Occipital lobe (tissue), 3 donors: ENCODE measurements at places on chromosomes 1 and 21.

DNA sequence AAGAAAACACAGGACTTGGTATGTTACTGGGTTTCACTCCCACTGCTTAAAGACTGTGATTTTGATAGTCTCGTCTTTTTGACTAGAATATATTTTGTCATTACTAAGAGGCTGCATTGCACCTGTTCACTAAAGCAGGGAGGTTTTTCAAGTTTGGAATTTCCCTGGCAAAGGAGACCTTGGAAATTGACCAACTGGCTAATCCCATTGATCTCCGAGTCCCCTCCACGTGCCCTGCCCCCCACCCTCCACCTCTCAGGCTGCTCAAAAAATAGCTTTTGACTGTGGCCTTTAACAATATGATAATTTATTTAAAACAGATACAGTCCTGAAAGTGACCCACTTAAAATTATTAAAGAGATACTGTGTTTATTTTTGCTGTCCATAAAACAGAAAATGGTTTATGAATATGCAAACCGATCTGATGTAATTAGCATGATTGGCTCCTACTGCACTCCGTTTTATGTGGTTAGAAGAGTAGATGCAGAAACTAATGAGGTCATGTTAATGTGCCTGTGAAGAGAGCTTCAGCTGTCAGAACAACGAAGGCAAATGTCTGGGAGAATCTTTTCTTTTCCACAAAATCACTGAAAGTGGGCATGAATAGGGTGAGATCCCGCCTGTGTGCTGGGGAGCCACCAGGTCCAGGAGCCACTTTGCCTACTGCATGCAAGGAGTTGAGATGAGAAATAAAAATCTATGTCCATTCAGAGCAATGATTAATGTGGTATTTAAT is 361.5 kb downstream of the RRAGC start:
- DNase-seq: no peak

GRCh38 chr1:83845437-83846071 is 153.4 kb downstream of the TTLL7 start:
- no peak for DNase-seq

GRCh38 chr21:36030581-36031189 is 29.6 kb downstream of the SETD4 start:
- no peak for DNase-seq

- no peak for DNase-seq
These were observed 59.3 kb downstream of the COL18A1 start for GRCh38 chr21:45464309-45464708.

- DNase-seq: no peak
These were observed 18.7 kb downstream of the ADARB1 start for GRCh38 chr21:45093035-45093532.

DNA sequence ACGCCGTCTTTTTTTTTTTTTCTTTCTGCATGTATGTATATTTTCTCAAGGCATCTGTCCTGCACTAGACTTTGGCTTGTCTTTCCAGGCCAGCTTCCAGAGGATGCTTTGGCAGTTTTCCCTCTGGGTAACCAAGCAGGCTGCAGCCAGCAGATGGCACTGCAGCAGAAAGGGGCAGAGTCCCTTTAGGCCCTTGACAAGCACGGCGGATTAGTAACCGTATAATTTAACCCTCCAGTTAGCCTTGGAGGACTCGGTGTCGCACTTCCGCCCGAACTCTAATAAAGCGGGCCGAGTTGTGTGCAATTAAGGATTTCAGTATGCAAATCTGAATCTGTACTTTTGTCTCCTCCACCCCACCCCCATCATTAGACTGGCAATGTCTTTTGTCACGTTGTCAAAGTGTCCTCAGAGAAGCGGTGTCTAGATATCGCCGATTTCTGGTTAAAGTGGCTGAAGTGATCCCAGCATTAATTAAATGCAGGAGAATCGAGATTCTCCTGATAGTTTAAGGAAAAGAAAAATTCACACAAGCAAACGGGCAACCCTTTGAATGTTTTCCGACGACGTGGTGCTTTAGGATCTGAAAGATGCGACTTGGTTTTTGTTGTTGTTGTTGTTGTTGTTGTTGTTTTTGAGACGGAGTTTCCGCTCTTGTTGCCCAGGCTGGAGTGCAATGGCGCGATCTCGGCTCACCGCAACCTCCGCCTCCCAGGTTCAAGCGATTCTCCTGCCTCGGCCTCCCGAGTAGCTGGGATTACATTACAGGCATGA is 1.1 kb upstream of the TMEM167B start:
- peak; percentile 79 for DNase-seq

DNA sequence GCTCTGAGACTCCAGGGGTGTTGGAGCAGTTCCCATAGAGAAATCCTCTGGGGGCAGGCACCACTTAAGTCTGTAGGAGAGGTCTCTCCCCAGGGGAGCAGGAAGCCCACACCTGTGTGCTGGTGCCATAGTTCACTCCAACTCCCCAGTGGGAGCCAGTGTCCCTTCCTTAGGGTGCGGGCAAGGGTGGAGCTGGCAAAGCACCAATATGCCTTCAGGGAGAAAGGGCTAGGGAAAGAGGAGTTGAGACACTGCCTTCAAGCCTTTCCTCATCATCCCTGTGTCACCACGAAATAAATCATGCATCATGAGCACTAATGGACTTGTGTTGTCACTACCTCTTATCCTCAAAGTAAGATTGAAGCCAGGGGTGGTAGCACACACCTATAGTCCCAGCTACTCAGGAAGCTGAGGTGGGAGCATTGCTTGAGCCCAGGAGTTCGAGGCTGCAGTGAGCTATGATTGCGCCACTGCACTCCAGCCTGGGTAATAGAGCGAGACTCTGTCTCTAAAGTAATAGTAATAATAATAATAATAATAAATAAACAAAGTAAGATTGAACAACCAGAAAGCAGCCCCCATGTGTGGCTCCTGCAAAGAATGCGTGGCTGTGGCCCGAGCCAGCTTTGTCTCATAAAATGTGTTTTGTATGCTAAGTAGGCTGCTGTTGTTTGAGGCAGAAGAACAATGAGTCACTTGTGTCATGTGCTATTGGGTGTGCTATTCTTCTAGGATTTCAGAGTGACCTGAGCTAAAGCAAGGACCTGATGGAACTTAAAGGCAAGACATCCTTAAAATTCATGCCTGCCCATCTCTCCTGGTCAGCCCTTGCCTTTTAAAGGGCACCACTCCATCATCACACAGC is 6.7 kb upstream of the TIE1 start:
- DNase-seq: peak; percentile 49

DNA sequence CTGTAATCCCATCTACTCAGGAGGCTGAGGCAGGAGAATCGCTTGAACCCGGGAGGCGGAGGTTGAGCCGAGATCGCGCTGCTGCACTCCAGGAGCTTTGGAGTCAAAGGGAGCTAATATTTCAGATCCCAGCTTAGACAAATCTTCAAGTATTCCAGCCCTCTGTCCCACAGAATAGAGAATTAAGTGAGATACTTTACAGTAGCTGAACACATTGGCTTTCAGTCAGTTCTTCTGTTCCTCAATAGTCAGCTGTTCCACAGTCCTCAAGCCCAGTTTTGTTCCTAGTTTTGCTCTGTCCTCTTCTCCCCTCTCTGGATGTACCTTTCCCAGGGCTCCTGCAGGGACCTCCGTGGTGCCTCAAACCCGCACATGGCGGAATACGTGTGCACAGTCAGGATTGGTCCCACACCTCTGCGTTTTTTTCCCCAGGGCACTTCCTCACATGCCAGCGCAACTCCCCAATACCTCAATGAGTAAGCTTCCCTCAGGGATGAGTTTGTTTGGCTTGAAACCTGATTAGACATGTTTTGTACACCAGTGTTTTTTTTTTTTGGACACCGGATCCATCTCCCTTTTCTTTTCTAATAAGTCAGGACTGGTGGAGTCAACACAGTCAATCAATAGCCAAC is 1.2 kb downstream of the MFN2 start:
- no peak for DNase-seq

- no peak for DNase-seq
These were observed 1.1 kb upstream of the SYNC start for GRCh38 chr1:32703479-32704291.

GRCh38 chr21:38842079-38842478 is 36.4 kb downstream of the ETS2 start:
- DNase-seq: no peak

GRCh38 chr1:3695326-3696217 is 43.3 kb downstream of the TP73 start:
- no peak for DNase-seq

DNA sequence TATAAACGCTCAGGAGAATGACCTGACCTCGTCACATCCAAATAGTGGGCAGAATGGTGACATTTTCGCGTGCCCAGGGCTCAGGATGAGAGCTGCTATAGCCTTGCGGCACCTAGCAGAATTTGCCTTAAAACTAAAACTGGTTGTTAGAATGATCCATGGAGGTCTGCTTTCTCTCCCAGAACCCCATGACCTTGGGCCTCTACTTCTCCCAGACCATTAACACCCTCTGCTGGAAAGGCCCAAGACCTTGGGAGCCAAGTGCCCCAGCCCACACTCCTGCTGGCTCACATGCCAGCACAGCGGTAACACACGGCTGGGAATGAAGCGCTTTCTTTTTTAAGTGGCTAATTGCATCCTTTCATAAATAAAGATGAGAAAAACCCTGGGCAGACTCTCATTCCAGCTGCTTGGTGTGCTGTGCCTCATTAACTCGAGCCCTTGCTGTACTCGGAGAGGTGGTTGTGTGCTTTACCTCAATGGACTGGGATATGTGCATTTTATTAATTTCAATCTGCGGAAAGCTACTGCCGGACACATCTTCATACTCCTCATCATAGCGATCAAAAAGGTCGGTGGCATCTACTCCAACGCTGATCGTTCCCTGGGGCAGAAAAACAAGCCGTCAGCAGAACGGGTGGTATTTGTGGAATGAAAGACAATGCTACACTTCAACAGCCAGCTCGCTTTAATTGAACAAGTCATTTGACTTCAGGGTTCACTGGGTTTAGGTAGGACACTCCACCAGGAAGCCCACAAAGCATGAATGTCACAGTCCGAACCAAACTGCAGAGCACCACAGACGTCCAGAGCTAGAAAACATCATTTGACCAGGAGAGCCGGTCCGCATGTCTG is 29.0 kb downstream of the THAP3 start:
- no peak for DNase-seq
